ENCODE measurements at places on chromosomes 6 and 20.

DNA sequence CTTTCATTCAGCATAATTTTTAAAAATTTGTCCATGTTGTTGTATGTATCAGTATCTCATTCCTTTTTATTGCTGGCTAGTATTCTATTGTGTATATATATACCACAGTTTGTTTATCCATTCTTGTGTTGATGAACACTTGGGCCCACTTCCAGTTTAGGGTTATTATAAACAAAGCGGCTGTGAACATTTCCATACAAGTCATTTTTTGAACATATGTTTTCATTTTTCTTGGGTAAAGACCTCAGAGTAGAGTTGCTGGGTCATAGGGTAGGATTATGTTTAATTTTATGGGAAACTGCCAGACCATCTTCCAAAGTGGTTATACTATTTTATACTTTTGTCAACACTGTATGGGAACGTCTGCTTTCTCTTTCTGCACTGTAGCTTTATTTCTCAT lies 55.3 kb downstream of the RBM24 start:
- no peak for DNase-seq

DNA sequence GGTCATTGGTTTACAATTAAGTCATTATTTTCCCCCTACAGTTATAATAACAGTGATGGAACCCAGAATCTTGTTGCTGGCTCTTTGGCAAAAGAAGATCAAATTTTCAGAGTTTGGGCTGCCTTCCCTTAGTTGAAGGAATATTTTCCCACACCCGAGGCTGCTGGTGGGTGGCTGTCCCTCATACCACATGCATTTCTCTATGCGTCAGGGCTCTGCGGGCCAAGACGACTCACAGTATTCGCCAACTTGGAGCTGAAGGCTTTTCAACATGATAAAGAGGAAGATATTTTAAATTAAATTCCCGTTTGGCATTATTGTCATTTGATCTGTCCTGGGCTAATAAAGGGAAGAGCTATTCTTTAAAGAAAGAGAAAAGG lies 102.2 kb upstream of the SASH1 start:
- DNase-seq = no peak

GRCh38 chr20:58472273-58473018 lies 42.8 kb downstream of the APCDD1L start:
- no peak for DNase-seq

GRCh38 chr20:22717466-22717865 lies 133.1 kb upstream of the FOXA2 start:
- no peak for DNase-seq

- no peak for DNase-seq
These were observed 17.6 kb downstream of the NANP start for GRCh38 chr20:25606094-25606695.

DNA sequence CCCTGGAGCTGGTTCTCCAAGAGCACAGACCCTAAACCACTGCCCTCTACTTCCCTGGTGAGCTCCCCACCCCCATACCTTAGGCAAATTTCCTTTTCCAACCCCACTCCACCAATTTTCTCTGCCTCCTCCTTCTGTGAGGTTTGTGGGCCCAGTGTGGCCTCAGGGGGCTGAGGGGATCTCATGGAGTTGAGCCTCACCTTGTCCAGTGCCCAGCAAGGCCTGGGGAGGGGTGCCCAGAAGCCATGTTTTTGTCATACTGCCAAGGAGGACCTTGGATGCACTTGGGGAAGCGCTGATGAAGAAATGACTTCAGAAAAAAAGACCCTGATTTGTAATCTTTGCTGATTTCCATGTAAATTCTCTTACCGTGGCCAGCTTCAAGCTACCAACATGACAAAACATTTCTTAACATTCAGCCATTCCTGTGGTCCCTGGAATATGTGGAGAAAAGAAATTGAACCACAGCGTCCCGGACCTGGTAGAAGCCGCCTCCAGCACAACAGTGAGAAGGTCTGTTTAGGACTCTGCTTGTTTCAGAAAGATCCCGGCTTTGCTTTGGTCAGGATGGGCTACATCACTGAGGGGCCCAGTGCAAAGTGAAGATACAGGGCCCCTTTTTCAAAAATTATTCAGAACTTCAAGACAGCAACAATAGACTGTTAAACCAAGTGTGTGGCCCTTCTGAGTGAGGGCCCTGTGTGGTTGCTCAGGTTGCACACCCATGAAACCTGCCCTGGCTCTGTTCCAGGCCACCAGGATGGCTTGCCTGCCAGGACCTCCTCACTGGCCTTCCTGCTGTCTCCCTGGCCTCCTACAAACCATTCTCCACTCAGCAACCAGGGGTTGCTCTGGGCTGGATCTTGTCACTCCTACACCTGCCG lies 52.5 kb downstream of the CHMP4B start:
- DNase-seq = no peak

DNA sequence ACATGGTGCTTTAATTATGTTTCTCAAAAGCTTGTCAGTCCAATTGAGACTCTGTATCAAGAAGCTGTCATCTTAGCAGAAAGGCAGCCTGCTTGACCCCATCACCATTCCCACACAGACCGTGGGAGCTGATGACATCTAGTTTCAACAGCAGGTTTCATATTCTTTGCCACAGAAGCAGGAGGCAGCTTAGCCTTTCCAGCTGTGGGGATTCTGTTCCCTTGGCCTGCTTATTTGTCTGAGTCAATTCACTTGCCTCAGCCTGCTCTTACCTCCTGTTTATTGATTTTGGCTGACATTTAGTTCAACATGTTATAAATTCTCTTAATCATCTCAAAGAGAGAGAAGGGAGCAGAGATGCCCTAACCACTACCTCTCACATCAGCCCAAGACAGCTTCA lies 527.7 kb downstream of the ADGRB3 start:
- DNase-seq = no peak

DNA sequence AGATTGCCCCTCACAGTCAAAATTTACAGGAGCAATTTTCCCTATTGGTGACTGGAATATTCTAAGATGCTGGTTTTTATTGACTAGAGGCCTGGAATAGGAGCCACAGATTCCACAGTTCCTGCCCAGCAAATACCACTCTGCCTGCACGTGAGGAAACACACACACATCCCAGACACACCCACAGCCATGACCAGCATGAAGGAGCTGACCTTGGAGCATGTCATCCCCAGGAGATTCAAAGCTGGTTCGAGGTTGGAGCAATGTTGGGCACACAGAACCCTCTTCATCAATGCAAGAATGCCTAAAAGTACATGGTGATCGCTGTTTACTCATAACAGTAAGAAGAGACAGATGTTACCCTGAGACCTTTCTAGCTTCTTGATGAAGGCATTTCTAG lies 244.6 kb upstream of the FOXQ1 start:
- DNase-seq = no peak

DNA sequence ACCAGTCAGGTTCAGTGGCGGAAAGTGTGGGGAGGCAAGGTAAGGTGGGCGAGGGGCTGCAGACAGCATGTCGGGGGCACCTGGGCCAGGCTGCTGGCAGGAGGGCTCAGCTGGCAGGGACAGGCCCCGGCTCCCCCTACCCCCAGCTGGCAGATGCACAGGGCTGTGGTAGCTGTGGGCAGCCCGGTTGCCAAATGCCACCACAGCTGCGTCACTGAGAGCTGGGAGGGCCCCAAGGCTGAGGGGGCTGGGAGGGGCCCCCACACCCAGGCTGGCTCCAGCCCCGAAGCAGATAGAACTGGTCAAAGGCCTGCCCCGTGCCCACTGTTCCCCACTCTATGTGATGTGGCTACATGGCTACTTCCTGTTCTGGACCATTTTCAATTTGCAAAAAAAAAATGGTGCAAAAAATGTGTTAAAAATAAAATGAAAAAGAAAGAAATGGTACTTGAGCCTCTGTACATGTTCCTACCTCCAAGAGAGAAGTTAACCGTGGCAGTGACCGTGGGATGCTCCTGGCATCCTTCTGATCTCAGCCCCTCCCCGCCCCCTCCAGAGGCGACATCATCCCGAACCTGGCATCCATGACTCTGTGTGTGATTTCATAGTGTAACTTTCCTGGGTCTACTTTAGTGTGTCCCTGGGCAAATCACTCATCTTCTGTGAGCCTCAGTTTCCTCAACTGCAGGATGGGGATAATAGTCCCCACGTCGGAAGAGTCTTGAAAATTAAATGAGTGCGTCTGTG lies 64.4 kb downstream of the UBE2V1 start:
- DNase-seq = no peak

DNA sequence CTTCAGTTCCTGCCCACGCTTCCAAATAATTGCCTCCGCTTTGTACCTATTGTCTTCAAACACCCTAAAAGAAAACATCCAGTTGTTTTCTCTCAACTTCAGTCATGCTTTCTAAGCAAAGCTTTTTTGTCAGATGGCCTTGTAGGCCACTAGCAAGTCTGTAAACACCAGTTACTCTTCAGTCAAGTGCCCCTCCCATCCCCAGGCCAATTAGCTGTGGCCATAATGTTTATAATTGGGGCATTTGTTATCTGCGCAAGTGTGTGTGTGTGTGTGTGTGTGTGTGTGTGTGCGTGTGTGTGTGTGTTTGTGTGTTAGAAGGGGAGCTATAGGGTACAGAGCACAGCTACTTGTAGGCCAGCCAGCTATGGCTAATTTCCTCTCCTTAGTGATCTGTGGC lies 272.4 kb upstream of the MARCKS start:
- no peak for DNase-seq

DNA sequence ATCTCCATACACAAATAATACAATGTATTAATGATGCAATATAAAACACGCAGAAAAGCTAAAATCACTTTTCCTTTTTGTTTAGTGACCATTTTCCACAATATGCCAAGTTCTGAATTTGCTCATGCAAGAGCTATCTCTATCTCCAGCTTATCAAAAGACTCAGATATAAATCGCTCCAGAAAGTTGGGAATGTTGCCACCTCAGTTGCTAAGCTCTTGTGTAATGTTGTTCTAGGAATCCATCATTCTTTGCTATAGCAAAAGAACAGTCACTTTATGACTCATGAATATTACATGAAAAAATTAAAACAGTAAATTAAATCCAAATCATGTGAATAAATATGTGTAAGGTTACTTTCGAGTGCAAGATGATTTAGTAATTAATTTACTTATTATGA lies 8.7 kb downstream of the PLAGL1 start:
- no peak for DNase-seq

DNA sequence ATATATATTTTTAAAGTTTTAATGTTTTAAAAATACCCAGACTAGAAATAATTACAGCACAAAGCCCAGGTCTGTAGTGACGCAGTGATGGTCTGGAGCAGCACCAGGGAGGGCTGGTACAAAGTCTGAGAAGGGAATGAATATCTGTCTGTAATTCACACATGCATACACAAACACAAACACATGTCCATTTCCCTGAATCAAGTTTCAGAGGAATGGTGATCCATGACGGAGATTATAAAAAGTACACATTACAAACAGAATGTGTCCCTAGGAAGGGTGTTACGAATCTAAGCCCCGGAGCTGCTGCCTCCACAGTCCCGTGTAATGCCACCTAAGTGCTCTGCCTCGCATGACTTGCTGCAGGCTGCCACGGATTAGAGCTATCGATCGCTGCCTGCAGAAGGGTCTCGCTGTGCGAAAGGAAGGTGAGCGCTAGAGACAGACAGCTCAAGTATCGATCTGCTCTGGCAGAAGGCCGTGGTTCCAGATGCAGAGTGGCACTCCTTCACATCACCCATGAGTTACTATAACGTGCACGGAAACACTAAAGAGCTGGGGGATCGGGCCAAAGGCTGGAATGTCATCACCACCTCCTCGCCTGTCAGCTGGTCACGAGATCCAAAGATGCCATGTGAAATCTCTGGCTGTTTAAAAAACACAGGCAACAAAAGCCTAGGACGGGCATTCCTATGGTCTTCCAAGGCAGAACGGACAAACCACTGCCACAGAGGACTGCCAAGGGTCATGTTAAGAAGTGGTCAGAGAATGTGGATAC lies 87.1 kb downstream of the INSM1 start:
- no peak for DNase-seq

- no peak for DNase-seq
These were observed 1177.9 kb downstream of the GRIK2 start for GRCh38 chr6:102571236-102571908.

All from cortex of kidney (tissue), 1 donor.